Caco-2 (cell line): ENCODE measurements at places on chromosomes 2 and 18.

GRCh38 chr2:53582556-53582955 lies 185.0 kb upstream of the CHAC2 start:
- no peak for DNase-seq

DNA sequence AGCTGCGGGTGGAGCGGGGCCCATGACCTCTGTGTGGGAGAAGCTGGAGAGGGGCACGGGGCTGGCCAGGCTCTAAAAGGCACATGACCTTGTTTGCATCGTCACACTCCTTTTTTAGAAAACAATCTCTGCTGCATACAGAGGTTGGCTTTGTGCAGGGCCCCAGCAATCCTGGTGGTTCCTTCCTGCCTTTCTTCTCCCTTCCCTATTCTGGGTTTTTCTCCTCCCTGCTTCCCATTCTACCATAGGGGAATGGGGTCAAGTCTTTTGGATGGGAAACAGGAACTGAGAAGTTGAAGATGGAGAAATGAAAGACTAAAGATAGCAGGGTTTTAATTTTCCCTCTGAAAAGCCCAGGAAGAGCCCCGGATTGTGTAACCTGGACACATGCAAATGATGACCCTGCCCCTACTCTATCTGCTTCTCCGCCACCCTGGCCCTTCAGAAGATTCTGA lies 53.9 kb downstream of the ASAP2 start:
- no peak for DNase-seq

DNA sequence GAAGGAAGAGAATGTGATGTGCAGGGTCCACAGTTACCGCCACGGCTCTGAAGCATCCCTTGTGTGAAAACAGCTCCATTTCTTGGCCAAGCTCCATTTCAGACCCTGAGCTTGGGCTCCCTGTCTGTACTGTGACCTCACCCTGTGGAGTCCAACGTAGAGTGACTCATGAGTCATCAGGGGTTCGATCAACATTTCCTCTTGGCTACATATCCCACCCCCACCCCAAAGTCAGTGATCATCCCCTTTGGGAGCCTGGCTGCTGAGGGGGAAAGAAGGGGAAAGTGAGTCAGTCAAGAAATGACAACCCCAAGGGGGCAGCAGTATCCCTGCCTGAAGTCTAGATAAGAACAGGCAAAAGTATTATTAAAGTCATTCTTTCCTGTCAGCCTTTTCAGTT lies 62.2 kb downstream of the PAPOLG start:
- peak; percentile 21 for DNase-seq

- DNase-seq = peak; percentile 18
These were observed 10.5 kb downstream of the CROCC2 start for GRCh38 chr2:240916571-240917008.

GRCh38 chr2:207848545-207848928 lies 78.8 kb upstream of the FZD5 start:
- no peak for DNase-seq

GRCh38 chr2:230537531-230537976 lies 121.6 kb downstream of the SP100 start:
- DNase-seq = no peak

GRCh38 chr2:205902041-205902899 lies 183.7 kb downstream of the INO80D start:
- peak; percentile 74 for DNase-seq

GRCh38 chr18:25704494-25704893 lies 352.5 kb upstream of the ZNF521 start:
- DNase-seq = no peak

- DNase-seq = no peak
These were observed 331.9 kb downstream of the MYCN start for GRCh38 chr2:16272038-16272788.

DNA sequence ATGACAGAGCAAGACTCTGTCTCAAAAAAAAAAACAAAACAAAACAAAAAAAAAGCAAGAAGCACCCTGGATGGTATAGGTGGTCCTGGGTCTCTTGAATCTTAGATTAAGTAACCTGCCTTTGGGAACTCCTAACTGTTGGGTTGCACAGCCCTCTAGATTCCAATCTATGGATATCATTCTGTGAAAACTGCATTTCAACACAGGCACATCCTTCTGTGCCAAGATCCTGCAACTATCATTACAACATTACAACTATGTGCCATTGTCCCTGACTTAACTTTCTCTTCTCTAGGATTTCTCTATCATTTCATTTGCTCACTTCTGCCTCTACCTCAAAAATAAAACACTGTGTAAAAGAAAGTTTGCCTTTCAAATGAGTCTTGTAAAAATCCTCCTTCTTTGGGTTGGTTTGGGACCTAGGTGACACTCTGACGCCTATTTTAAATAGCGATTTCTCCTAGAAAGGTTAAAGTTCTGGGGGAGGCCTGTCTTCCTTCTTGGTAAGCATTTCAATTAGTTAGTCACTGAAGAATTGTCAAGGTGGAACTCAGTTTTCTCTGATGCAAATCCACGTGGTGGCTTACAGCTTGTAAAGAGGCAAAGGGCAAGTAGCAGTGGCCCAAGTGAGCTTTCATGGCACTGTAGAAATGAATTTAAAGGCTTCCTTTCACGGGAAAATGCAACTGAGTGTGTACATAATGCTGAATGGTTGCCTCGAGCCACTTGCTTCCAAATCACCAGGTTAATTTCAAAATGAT lies 9.2 kb downstream of the LGALSL start:
- no peak for DNase-seq

- DNase-seq = no peak
These were observed 25.8 kb upstream of the NRP2 start for GRCh38 chr2:205656461-205656860.

GRCh38 chr18:61551586-61551985 lies 218.4 kb downstream of the CDH20 start:
- DNase-seq = no peak

GRCh38 chr2:56749152-56749752 lies 565.5 kb downstream of the CCDC85A start:
- DNase-seq = no peak

DNA sequence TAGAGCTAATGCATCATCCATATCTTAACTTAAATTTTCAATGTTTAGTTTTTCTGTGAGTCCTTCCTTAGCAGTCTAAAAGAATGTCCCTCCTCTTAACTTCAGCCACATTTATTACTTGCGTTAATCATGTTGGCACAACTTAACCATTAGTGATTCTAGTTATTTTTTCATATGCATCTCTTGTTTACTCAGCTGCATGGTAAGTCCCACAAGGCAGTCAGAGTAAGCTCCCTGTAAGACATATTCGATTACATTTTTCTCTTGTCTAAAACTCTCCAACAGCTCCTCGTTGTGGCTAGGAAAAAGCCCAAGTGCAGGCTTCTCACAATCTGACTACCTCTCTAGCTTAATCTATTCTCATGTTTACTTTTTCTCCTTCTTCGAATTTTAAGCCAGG lies 2045.3 kb upstream of the PIK3C3 start:
- DNase-seq = no peak

- DNase-seq = no peak
These were observed 29.3 kb upstream of the ACAA2 start for GRCh38 chr18:49842656-49843055.

GRCh38 chr2:195967336-195967735 lies 101.3 kb downstream of the DNAH7 start:
- no peak for DNase-seq

GRCh38 chr2:160747501-160748170 lies 254.0 kb upstream of the RBMS1 start:
- DNase-seq = no peak

DNA sequence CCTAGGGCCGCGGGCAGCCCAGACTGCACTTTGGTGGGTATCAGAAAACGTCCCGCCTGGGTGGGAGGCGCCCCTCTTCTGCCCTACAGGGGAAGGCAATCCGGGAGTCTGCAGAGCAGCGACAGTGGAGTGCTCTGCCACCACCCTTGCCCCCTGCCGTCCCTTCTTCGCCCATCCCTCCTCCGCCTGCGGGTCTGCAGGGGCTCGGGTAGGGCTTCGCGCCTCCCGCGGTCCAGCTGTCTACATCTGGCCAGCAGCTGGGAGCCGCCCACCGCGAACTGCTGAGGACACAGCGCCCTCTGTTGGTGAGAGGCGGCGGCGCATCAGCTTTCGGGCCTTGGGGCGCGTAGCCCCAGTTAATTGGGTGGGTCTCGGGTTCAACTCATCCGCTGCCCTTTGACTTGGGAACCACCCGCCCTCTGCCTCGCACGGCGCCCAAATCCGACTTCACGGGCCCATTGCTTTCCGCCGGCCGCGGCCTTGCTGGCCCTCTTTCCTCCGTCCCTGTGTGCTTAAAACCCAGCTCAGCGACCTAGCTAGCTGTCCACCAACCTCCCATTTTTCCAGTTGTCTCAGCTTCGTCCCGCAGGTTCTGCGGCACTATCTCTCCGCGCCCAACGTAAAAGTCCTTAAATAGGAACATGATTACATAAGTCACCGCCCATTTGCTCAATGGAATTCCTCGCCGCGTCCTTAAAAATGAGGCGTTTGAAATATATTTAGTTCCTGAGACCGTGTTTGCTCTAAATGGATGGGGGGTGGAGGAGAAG lies 17.6 kb downstream of the WNT10A start:
- DNase-seq = peak; percentile 77

DNA sequence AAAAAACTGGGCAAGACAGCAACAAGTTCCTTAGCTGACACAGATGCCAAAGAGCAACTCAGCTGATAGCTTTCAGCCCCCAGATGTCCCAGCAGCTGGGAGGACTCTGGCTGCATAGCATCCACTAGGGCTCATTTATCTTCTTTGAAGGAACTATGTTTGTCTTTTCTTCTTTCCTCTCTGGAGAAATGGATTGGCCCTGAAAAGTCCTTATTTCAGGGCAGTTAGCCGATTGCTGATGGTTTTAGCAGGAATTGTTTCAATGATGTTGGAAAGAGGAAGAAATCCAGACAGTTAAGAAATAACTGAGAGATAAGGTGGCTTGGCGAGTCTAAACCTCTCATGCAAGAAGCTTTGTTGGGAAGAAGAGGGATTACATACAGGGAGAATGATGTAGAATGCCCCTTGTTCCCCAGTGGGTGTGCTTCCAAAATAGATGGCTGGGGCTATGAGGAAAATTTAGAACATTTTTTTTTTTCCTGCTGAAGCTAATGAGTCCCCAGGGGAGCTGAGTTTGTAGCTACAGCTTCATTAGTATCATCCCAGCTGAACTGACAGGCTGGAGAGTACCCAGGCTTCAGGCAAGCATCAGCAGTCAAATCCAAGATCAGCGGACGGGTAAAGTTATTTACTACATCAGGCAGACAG lies 33.6 kb upstream of the SERPINE2 start:
- DNase-seq = no peak

GRCh38 chr2:217787160-217787877 lies 215.5 kb downstream of the TNS1 start:
- DNase-seq = no peak

GRCh38 chr2:157376041-157376440 lies 50.4 kb upstream of the ERMN start:
- DNase-seq = no peak

- no peak for DNase-seq
These were observed 17.3 kb downstream of the ALPK2 start for GRCh38 chr18:58611395-58612131.

- DNase-seq = no peak
These were observed 126.8 kb upstream of the LGALSL start for GRCh38 chr2:64327129-64327509.

DNA sequence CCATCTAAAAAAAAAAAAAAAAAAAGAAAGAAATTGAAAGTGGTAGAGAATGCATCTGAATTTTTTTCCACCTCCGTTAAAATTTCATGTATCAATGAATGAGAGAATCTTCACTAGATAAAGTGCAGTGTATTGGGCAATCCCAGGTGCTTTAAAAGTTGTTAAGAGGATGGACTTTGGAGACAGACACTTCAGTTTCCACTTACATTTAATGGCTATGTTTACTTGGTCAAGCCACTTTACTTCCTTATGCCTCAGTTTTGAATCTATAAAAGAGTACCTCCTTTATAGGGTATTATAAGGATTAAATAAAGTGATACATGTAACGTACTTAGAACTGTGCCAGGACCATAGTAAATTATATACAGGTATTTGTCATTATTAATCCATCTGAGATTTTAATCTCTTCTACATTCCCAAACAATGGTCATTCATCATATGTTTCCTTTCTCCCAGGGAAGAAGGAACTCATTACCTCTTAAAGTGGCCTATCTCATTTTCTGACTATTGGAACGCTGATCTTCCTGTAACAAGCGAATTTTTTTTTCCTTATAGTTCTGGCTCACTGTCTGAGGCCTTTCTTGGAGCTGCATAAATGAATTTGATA lies 29.1 kb upstream of the TANK start:
- DNase-seq = no peak

- DNase-seq = no peak
These were observed 291.6 kb downstream of the PLCL1 start for GRCh38 chr2:198096002-198096401.

DNA sequence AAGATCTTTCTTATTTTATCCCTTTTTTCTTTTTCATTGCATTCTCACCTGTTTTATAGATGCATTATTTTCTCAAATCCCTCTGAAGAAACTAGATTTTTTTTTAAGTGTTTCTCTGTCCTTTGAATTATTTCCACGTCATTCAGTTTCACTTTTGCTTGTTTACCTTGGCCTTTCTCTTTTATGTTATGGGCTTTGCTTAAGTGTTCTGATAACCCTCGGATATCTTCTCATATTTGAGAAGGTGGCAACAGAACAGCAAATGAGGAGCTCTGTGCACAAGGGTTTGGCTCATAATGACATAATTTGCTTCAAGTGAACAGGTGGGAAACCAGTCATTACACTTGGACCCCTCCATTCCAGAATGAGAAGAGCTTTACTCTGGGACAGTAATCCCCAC lies 111.9 kb downstream of the C1D start:
- no peak for DNase-seq

GRCh38 chr18:3261373-3262233 lies at the start of gene MYL12B:
MYL12B (plus strand) TSS chr18:3262133; CDS start chr18:3272899, 10,766 bp downstream.
- peak; percentile 83 for DNase-seq

DNA sequence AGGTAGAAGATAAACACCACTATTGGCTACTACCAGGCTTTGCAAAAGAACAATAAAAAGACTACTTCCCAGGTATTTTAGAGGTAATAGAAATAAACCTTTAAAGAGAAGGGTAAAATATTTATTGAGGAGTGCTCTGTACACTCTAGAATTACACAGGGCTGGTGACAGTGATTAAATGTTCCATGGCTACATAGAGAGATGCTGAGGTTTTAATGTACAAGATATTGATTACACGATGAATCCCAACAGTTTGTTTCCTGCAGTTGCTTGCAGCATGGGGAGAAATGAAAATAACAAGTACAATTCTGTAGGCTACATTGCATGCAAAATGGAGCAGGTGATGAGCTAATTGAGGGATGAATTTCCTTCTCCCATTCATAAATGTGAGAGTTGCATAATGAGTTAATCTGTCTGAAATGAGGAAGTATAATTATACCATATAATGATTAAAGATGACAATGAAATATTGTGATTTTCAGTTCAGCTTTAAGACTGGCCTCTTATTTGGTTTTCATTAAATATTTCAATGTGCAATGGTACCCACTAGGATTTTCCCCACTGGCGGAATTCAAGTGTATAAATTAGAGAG lies 266.1 kb downstream of the SOCS6 start:
- no peak for DNase-seq

- no peak for DNase-seq
These were observed 66.1 kb upstream of the ODC1 start for GRCh38 chr2:10514273-10514672.

- no peak for DNase-seq
These were observed 77.1 kb downstream of the BCL11A start for GRCh38 chr2:60476206-60476954.
